ENCODE measurements at places on chromosomes 12 and 14. TPM values are rescaled to one million over a fixed set of nuclear protein-coding genes. Genes with fewer than 3 reads are reported as not detected.

DNA sequence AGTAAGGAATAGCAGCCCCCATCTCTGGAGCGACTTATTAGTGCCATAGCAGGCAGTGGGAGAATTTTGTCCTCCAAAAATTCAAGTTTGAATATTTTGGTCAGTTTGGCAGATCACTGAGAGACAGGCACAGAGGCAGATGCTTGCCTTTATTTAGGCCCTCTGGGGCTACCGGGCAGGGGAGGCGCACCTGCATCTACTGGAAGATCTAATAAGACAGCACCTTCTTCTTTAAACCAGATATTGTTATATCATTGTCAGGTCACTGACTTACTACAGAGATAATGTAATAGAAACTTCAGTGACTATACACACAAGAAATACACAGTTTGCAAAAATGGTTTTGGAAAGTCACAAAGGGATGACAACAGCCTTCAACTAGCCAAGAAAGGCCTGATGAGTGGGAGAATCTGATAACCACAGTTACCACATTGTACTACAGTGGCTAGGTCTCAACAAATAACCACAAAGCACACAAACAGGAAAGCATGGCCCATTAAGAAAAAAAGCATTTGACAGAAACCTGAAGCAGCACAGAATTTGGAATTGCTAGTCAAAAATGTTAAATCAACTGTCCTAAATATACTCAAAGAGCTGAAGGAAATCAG, 56.8 kb downstream of the CDK17 start:
- peaks cover 53% of the 10 kb centered on the region for H3K36me3 ChIP-seq
- no peak overlapping the region for H3K4me3 ChIP-seq
- DNase-seq = no peak

CD163L1 gene
- total RNA-seq = not detected

- H3K27ac ChIP-seq = no peak overlapping the region
- no peak for DNase-seq
- H3K36me3 ChIP-seq = no peaks in the 10 kb centered on the region
- no peaks in the 10 kb centered on the region for H3K27me3 ChIP-seq
- no peak overlapping the region for H3K4me3 ChIP-seq
Observed at GRCh38 chr14:42965512-42965911, 1358.8 kb downstream of the LRFN5 start.

DNA sequence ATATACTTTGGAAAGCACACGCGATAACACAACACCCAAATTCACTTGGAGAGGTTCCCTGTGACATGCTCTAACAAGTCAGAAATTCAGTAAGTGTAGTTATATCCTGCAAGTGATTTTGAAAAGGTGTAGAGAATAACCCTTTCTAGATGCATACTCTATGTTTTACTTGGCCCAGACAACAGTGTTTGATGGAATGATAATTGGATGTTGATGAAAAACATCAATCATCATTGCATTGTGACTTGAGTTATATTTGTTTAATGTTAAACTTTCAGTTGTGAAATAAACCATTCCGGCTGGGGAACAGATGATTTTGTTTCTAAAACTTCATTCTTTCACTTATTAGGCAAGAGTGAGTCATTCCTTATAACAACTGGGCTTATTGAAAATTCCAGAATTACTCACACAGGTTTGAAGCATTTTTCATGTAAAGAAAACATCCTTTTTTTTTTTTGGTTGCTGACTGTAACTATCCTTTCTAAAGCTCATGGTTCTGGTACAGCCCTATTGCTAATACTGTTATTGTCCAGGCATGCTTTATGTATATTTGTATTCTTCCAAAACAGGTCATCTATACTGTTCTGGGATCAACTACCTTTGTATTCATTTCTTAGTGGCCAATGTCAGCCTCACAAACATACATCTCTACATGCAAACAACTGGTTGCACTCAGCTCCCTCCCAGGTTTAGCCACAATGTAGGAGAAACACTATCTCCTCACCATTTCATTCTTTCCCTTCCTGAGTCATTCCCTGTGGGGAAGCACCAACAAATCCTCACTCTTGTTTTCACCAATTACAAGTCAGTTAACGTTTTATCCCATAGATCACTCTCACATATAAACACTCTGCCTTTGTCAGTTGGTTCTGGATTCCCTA, 121.2 kb upstream of the LRIG3 start:
- no peak for DNase-seq
- H3K27me3 ChIP-seq = no peaks in the 10 kb centered on the region
- no peaks in the 10 kb centered on the region for H3K4me1 ChIP-seq
- H3K27ac ChIP-seq = no peak overlapping the region
- no peaks in the 10 kb centered on the region for H3K36me3 ChIP-seq
- no peak overlapping the region for H3K4me3 ChIP-seq

DNA sequence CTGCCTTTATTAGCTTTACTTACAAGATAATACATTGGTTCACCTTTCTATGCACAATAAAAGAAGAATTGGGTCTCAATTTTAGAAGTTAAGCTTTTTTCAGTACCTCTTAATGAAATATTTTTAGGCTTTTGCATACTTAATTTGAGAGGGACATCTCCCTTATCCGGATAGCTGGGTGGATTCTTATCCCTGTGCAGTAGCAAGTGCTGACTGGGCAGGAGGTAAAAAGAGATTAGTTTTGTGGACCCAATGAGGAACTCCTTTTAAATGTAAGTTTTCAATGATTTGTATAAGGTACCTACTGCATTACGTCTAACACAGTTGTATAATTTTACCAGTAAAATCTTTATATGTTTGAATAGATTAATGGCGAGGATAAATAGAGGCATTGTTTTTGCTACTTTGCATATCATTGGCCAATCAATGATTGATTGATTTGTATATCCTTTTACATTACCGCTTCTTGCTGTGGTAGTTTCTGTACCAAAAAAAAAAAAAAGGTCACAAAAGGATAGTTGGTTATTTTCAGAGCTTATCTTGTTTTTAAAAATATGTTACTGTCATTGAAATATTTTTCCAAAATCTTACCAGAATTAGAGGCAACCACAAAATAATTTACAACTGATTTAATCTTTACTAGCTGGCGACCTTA, 2.2 kb downstream of the CPSF6 start:
- H3K27me3 ChIP-seq = no peaks in the 10 kb centered on the region
- peaks cover 35% of the 10 kb centered on the region for H3K36me3 ChIP-seq
- DNase-seq = no peak
- H3K4me1 ChIP-seq = peaks cover 49% of the 10 kb centered on the region

- H3K36me3 ChIP-seq = no peaks in the 10 kb centered on the region
- H3K4me1 ChIP-seq = no peaks in the 10 kb centered on the region
- H3K4me3 ChIP-seq = no peak overlapping the region
- no peak for DNase-seq
Observed at GRCh38 chr12:30108666-30109065, 324.9 kb upstream of the TMTC1 start.

DNA sequence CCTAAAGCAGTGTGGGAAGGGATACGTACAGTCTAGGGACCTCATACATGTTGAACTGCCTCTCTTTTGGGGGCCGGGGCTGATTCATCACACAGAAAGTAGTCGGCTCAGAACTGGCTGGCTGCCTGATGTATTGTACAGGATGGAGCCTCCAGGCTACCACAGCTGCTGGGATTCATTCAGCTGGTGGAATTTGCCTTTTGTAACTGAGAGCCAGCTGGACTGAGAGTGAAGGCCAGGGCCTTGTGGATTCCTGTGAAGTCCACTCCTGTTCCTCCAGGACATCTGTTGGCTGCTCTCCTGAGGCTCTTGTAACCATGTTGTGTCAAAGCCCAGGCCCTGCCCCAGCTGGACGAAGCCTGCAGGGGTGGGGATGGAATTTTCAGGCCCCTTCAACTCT, 116.3 kb upstream of the PRICKLE1 start:
- H3K4me3 ChIP-seq = no peak overlapping the region
- no peaks in the 10 kb centered on the region for H3K27me3 ChIP-seq
- H3K36me3 ChIP-seq = no peaks in the 10 kb centered on the region
- no peak overlapping the region for H3K27ac ChIP-seq
- no peaks in the 10 kb centered on the region for H3K4me1 ChIP-seq

- no peak overlapping the region for H3K27ac ChIP-seq
- no peak overlapping the region for H3K4me3 ChIP-seq
- H3K27me3 ChIP-seq = peaks cover 7% of the 10 kb centered on the region
- H3K36me3 ChIP-seq = no peaks in the 10 kb centered on the region
- no peak for DNase-seq
- H3K4me1 ChIP-seq = peaks cover 12% of the 10 kb centered on the region
Observed at GRCh38 chr14:55454264-55455002, 14.0 kb upstream of the TBPL2 start.

MPHOSPH9 gene
- total RNA-seq = 99.7 TPM

DNA sequence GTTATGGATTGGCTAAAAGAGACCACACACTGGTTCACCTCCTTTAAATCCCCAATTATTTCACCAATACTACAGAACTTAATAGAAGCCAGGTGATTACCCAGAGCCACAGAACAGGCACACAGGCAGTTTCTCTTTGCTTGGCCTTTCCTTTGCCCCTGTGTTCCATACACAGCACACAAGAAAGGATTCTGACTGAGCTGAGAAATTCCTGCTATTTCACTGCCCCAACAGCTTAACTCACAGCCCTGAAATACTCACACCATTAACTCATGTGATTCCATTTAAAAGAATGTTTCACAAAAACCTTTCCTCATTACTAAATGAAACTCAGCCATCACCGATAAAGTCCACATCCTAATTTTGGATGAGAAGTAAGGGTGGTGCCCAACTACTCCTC, 133.6 kb downstream of the MED13L start:
- peaks cover 44% of the 10 kb centered on the region for H3K4me1 ChIP-seq
- H3K27me3 ChIP-seq = no peaks in the 10 kb centered on the region
- H3K27ac ChIP-seq = peak overlapping the region; percentile 62

GRCh38 chr12:69036999-69037398, 104.0 kb upstream of the CPM start:
- no peaks in the 10 kb centered on the region for H3K4me1 ChIP-seq
- H3K4me3 ChIP-seq = no peak overlapping the region
- no peak overlapping the region for H3K27ac ChIP-seq
- DNase-seq = no peak

GRCh38 chr12:5402009-5402935, 29.6 kb upstream of the NTF3 start:
- H3K4me1 ChIP-seq = no peaks in the 10 kb centered on the region
- no peak overlapping the region for H3K27ac ChIP-seq
- H3K27me3 ChIP-seq = peaks cover 14% of the 10 kb centered on the region
- no peaks in the 10 kb centered on the region for H3K36me3 ChIP-seq
